ENCODE measurements at places on chromosomes 16 and 17.

- peak; percentile 14 for DNase-seq
Measured at GRCh38 chr16:11256661-11257130, 692 bp upstream of the SOCS1 start.

DNA sequence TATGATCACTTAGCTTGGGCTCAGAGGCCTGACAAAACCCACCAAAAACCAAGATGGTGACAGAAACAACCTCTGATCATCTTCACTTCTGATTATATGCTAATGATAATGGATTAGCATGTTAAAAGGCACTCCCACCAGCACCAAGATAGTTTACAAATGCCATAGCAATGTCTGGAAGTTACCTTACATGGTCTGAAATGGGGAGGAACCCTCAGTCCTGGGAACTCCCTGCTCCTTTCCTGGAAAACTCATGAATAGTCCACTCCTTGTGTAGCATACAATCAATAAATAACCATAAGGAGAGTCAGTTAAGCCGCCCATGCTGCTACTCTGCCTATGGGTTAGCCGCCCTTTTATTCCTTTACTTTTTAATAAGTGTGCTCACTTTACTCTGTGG, 120.0 kb upstream of the HS3ST4 start:
- no peak for DNase-seq

DNA sequence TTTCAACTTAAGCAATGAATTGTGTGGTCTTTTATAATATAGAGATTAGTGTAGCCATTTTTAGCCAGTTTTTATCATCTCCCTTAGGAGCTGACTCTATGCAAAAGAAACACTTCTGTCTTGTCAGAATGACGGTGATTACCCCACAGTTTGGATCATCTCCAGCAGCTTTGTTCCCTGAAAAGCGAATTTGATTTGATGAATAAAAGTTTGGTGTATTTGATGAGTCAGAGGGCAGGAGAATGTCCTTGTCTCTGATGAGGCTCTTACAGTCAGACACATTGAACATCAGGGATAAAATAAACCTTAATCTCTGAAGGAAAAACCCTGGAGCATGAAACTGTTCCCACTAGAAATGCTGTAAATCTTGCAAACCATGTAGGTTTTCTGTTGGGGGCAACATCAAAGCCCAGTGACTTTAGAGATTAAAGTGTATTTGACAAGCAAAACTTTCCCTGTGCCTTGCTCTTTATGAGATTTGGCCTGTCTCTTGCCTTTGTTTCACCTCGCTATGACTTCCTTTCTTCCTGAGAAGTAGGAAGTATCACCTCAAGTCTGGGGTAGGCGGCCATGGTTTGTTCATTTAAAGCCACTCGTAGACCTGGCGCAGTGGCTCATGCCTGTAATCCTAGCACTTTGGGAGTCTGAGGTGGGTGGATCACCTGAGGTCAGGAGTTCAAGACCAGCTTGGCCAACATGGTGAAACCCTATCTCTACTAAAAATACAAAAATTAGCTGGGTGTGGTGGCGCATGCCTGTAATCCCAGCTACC, 209.3 kb downstream of the FTO start:
- no peak for DNase-seq

DNA sequence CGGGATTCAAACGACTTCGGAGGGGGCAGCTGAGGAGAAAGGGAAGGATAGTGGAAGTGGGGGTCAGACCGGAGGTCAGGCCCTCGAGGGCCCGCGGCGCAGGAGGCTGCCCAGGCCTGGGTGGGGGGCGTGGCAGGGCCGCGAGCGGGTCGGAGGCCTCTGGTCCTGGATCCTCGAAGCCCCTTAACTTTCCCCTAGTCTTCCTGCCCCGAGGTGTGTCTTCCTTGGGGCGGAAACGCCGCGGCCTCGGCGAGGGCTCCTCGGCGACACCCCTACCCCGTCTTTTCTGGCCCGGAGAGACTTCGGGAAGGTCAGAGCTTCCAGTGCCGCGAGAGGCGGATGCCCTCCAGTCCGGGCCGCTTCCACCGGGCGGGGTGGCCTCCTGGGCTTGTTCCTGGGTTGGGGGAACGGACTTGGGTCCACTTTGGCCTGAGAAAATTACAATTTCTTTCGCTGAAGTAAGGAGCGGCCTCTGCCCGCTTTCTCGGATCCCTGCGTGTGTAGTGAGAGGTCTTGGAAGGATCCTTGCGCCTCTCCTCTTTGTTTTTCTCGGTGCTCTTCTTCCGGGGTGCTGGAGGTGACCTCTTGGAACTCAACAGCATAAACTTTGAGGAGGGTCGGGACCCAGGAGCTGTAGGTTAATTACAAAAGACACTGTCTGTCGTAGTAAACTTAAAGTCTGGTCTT, 491 bp downstream of the IST1 start:
- DNase-seq, result peak; percentile 27

- DNase-seq, result no peak
Measured at GRCh38 chr17:81404558-81405165, 9.4 kb downstream of the BAHCC1 start.

DNA sequence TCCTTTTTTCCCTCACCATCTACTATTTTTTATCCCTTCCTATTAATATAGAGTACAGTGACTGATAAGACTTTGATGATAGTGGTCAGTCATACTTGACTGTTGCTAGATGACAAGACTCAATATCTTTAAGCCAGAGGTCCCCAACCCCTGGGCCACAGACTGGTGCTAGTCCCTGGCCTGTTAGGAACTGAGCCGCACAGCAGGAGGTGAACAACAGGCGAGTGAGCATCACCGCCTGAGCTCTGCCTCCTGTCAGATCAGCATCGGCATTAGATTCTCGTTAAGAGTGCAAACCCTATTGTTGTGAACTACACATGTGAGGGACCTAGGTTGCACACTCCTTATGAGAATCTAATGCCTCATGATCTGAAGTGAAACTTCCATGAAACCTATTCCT, 341.3 kb downstream of the BCAS3 start:
- DNase-seq, result no peak

- DNase-seq, result no peak
Measured at GRCh38 chr16:996681-997080, 15.1 kb downstream of the SOX8 start.

GRCh38 chr17:31699281-31699680, 159.8 kb downstream of the COPRS start:
- no peak for DNase-seq

DNA sequence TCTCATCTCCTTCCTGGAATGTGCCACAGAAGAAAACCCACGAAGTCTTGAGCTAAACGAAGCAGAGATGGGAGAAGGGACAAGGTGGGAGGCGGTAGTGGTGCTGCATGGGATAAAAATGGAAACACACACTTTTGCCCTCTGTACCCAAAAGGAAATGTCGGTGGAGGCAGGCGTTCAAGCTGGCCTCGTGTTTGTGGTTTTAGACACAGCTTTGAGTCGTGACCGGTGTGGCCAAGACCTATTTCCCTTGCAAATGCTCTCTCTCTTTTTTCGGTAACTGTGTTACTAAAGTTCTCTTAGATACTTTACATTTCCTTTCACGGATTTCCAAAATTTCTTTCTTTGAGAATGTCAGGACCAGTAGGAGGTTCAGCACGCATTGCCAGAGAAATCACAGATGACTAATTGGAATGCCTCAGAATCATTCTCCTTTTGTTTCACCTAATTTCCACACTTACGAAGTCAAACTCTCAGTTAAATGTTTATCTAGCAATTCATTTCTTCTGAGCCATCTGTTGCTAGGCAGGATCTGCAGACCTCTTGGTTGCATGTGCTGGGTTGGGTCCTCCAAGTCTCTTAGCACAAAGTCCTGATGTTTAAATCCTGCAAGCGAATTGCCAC, 412.3 kb downstream of the MAF start:
- DNase-seq, result no peak

DNA sequence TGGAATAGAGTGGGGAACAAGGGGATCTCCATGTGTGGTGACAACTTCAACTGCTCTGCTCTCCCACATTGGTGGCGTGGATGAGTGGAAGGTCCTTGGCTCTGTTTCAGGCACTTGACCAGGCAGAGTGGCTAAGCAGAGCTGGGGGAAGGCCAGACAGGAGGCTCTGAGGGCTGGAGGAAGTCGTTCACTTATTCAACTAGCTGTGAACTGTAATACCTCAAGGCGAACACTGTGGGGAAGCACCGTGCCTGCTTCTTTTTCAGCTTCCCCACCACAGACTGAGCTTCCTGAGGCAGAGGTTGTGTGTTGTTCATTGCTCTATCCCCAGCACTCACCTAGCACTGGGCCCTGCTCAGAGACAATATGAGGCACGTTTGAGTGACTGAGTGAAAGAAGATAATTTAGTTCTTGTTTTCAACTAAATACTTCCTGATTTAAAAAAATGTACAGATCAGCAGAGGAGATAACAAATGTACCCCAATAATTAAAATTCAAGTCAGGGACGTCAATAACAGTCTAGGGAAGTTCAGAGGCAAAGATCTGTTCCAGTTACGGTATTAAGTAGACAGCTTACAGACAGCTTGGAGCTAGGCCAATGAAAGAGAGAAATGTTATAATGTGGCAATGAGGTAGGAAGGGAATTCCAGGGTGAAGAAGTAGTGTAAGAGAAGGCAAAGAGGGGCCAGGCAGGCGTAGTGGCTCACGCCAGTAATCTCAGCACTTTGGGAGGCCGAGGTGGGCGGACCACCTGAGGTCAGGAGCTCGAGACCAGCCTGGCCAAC, 34.7 kb downstream of the MYO18A start:
- DNase-seq, result peak; percentile 72

DNA sequence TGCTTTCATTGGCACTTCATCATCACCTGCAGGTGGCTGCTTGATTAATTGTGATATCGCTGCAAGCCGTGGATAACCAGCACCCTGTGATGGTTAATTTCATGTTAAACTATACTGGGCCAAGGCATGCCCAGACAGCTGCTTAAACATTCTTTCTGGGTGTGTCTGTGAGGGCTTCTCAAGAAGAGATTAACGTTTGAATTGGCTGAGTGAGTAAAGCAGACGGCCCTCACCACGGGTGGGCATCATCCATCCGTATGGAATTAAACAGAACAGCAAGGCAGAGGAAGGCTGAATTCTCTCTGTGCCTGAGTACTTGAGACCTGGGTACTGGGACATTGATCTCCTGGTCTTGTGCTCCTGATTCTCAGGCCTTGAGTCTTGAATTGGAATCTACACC, 7.1 kb upstream of the ZNF213 start:
- no peak for DNase-seq

GRCh38 chr16:82979406-82980111, 352.8 kb downstream of the CDH13 start:
- DNase-seq, result no peak

GRCh38 chr17:69046121-69046807, 14.5 kb downstream of the ABCA9 start:
- DNase-seq, result no peak

- no peak for DNase-seq
Measured at GRCh38 chr17:77425348-77425747, 284.6 kb downstream of the SEC14L1 start.

- no peak for DNase-seq
Measured at GRCh38 chr16:88618182-88618955, 20.0 kb upstream of the IL17C start.

- DNase-seq, result no peak
Measured at GRCh38 chr16:3698941-3699340, 18.4 kb downstream of the TRAP1 start.

- DNase-seq, result no peak
Measured at GRCh38 chr17:556431-556995, 158.1 kb downstream of the VPS53 start.

GRCh38 chr16:12026741-12027490, 50.4 kb downstream of the SNX29 start:
- DNase-seq, result no peak

DNA sequence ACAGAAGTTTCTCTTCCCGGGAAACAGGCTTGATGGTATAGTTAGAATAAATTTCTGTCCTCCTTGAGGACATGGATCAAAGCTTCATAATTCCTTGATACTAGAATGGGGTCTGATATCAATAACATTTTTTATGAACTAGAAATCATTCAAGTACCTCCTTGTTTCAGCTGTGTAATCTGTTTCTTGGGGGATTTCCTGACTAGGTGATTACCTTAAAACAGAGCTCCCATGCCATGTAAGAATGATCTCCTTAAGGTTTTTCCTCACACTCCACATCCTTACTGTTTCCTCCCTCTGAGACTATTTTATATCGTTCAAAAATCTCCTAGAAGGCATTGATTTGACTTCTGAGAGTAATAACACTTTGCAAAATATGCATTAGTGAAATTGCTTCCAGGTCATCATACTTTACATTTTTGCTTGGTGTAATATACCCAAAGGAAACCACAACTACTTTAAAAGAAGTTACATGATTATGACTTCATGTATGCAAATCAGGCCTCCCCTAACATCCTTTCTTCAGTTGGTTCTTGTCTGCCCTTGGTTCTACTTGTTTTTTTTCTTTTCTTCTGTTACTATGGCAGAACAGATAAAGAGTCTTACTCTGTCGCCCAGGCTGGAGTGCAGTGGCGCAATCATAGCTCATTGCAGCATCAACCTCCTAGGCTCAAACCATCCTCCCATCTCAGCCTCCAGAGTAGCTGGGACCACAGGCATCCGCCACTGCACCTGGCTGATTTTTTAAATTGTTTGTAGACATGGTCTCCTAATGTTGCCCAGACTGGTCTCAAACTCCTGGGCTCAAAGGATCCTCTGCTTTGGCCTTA, 388.8 kb downstream of the ZFHX3 start:
- DNase-seq, result no peak

DNA sequence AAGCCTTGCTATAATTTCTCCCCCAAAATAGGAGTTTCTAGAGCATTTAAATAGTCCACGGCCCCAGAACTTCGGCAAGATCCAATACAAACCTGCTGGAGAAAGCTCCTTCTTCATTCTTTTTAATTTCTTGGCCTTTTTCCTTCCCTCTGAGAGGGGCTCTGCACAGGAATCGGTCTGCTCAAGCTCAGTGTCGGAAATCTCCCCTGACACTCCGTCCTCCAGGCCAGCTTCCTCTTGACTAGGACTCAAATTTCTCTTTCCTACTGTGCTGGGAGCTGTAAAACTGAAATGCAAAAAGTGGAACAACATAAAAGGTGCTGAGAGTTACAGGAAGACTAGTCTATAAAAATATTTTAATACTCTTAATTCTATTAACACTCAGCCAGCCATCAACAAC, 183.3 kb downstream of the PARN start:
- DNase-seq, result no peak

- DNase-seq, result no peak
Measured at GRCh38 chr16:84607694-84608093, 10.2 kb downstream of the COTL1 start.

GRCh38 chr17:81991684-81992305, 14.4 kb downstream of the ASPSCR1 start:
- peak; percentile 57 for DNase-seq

- DNase-seq, result no peak
Measured at GRCh38 chr17:64627797-64628196, 34.3 kb downstream of the SMURF2 start.

- no peak for DNase-seq
Measured at GRCh38 chr17:55067697-55068439, 99.3 kb downstream of the STXBP4 start.

- DNase-seq, result no peak
Measured at GRCh38 chr17:77444628-77444983, 303.8 kb downstream of the SEC14L1 start.

- no peak for DNase-seq
Measured at GRCh38 chr16:27922433-27922832, 141.1 kb downstream of the GSG1L start.
